ENCODE measurements at places on chromosomes 4 and X. TPM values are rescaled to one million over a fixed set of nuclear protein-coding genes. Genes with fewer than 3 reads are reported as not detected.

GRCh38 chr4:147730333-147730732 is 1.6 kb upstream of the ARHGAP10 start:
- no peak for DNase-seq

- no peak for DNase-seq
These were observed 305.6 kb upstream of the NR3C2 start for GRCh38 chr4:148747721-148748268.

GRCh38 chr4:175087145-175087544 is 169.0 kb downstream of the ADAM29 start:
- DNase-seq: no peak

GRCh38 chrX:22952010-22952409 is 47.8 kb upstream of the DDX53 start:
- no peak for DNase-seq

DNA sequence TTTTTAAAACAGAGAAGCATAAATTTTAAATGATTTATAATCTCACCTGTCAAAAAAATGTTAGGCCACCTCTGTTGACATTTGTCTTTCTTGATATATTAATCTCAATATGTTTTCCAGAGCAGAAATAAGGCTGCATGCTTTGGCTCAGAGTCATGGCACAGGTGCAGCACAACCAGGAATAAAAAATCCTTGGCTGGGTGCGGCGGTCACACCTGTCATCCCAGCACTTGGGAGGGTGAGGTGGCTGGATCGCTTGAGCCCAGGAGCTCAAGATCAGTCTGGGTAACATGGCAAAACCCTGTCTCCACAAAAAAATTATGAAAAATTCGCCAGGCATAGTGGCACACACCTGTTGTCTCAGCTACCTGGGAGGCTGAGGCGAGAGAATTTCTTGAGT is 18.1 kb downstream of the CPLX1 start:
- no peak for DNase-seq

DNA sequence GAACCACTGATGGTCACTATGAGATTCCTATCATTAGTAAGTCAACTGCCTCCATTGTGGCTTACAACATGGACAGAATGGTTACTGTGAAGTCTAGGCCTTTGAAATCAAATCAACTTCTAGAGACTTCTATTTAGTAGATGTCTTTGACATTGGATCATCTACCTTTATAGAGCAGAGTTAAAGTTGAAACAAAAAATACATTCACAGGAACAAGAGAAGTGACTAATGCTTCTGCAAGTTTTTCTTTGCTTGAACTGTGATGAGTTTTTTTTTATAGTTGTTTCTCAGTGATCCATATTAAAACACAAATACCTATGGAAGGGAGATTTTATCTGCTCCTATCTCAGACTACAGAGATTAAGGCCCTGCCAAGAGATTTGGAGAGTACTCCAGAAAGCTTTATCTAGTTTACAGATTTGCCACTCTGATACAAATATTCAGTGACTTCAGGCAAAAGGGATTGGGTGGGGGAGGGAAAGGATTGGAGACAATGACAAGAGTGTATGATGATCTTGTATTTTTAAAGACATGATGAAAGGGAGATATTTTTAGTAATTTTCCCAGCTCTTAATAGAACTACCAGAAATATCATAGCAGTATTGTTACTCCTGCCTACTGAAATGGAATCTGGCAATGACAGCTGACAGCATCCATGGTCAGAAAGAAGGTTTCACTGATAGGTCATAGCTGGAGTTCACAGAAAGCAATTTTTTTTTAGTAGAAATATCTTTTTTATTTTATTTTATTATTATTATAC is 16.0 kb upstream of the EPGN start:
- DNase-seq: no peak

DNA sequence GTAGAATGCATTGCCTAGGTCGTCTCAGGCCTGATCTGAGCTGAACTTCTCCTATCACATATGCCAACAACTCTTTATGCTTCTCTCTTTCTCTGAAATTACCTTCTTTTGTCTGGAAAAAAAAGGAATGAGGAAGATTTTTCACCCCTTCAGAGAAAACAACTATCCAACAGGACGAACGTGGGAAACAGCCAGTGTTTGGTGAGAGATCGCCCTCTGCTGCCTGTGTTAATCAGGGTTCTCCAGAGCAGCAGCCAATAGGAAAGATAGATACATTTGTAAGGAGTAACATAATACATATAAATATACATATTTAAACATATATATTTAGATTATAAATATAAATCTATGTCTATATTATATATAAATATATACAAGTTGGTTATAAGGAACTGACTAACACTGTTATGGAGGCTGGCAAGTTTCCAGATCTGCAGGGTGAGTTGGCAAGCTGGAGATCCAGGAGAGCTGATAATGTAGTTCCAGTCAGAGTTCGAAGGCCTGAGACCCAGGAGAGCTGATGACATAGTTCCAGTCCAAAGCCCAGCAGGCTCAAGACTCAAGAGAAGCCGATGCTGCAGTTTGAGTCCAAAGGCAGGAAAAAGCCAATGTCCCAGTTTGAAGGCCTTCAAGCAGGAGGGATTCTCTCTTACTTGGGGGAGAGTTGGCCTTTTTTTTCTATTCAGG is 13.3 kb downstream of the CETN2 start:
- DNase-seq: no peak

GRCh38 chr4:12005471-12005870 is 576.8 kb upstream of the HS3ST1 start:
- no peak for DNase-seq

DNA sequence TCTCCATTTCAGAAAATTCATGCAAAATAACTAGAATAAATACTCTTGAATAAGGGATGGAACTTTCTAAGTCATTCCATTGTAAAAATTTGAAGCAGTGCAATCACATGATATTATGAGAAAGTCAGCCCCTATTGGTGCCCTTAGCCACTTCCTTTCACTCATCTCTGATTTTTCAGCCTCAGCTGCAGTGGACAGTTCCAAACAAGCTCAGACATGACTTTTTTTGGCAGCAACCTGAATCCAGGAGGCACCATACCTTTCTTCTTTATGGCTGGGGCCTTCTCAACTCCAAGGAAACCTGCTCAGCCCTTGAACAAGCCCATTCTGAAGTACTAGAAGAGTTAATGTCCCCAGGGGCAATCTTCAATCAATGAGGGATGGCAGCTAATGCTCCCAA is 40.5 kb downstream of the MAPK10 start:
- no peak for DNase-seq

DNA sequence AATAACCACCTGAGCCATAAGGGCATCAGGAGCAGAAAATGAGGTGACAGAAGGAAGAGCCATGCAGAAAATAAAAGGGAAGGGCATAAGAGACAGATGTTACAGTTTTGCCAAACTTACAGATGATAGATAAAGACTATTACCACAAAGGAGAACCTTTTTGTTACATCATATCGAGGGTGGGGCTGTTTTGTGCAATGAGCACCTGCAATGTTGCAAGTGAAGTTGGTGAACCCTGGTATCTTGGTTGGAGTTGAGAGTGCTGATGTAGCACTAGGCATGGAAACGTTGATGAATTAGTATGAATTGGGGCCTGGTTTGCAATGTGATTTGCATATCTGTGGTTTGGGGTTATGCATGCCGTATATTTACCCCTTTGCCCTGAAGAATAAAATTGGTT is 119.8 kb upstream of the TEX13D start:
- no peak for DNase-seq

DNA sequence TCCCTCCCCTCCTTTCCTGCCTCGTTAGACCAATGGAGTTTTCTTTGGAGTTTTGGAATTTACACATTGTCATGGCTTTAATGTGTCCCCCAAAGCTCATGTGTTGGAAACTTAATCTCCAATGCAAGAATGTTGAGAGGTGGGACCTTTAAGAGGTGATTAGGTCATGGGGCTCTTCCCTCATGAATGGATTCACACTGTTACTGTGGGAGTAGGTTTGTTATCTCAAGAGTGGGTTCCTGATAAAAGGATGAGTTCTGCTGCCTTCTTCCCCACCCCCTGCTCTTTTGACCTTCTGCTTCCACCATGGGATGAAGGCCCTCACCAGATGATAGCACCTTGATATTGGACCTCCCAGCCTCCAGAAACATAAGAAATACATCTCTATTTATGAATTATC is 16.8 kb downstream of the MORF4L2 start:
- DNase-seq: no peak

GRCh38 chr4:184958923-184959210 is 59.4 kb upstream of the HELT start:
- no peak for DNase-seq

DNA sequence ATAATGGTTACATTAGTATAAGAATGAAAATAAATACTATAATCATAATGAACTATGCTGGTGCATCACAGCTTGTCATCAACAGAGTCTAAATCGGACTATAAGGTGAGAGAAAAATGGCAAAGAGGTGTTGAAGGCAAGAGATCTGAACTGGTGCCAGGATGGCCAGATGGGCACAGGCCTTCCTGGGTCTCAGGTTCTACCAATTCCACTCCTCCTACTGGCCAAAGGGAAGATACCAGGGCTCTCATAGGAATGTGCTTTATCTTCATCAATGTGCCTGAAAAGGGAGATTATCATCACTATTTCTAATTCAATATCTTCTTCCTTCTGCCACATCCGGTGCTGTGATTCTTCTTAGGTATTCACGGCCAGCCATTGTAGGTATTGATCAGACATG is 107.6 kb downstream of the GASK1B start:
- DNase-seq: no peak

- no peak for DNase-seq
These were observed 162.5 kb upstream of the RASGEF1B start for GRCh38 chr4:81634165-81634564.

- DNase-seq: no peak
These were observed 40.5 kb downstream of the AGA start for GRCh38 chr4:177401658-177402273.

The DCK gene
- total RNA-seq: 20.6 TPM

The CSN1S1 gene
- total RNA-seq: not detected

The TMEM271 gene
- total RNA-seq: not detected

The PRDM8 gene
- total RNA-seq: 12.3 TPM

The XAGE1A gene
- not detected for total RNA-seq

The MUC7 gene
- not detected for total RNA-seq

The GRID2 gene
- not detected for total RNA-seq
